ENCODE measurements at places on chromosomes 4 and X.

DNA sequence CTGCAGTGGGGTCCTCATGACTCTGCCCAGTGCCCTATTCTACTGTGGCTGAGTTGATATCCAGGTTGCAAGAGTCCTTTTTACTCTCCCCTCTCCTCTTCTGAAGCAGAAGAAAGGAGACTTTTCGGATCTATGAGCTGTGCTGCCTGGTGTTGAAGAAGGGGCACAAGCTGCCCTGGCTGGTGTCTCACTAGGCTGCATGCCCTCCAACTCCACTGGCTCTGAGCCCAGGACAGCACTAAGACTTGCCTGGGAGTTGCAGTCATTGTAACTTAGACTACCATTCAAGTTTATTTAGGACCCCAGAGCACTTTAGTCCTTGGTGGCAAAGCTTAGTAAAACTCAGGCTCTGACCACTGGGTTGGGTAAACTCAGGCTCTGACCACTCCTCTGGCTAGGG, 89.4 kb downstream of the GABRB1 start:
- DNase-seq: no peak

GRCh38 chr4:2007804-2008670, 737 bp downstream of the NELFA start:
- DNase-seq: no peak

DNA sequence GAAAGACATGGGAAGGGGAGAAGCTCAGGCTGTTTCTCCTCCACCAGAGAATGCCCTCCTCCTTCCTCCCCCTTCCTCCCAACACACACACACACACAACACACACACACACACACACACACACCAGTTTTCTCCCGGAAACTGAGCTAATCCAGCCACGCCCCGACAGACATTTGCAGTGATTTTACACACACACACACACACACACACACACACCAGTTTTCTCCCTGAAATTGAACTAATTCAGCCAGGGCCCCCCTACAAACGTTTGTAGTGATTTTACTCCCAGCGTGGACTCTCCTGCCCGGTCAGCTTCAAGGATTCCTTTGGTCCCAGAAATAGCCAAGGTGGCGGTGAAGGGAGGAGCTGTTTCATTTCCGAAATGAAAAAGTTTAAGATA, 32.9 kb upstream of the STX18 start:
- no peak for DNase-seq

DNA sequence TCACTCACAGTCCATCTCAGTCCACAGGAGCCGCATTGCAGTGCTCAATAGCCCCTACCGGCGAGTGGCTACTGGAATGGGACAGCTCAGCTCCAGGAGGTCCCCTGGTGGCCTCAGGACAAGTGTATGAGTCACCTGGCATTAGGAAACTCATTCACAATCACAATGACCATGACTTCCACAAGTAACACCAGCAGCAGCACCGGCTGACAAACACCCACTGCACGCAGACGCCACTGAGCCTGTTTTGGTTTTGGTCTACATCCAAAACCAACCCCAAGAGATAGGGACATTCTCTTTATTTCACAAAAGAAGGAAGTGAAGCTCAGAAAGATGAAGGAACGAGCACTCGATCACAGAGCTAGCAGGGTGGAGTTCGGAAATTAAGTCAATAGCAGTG, 8.1 kb downstream of the JAKMIP1 start:
- no peak for DNase-seq

DNA sequence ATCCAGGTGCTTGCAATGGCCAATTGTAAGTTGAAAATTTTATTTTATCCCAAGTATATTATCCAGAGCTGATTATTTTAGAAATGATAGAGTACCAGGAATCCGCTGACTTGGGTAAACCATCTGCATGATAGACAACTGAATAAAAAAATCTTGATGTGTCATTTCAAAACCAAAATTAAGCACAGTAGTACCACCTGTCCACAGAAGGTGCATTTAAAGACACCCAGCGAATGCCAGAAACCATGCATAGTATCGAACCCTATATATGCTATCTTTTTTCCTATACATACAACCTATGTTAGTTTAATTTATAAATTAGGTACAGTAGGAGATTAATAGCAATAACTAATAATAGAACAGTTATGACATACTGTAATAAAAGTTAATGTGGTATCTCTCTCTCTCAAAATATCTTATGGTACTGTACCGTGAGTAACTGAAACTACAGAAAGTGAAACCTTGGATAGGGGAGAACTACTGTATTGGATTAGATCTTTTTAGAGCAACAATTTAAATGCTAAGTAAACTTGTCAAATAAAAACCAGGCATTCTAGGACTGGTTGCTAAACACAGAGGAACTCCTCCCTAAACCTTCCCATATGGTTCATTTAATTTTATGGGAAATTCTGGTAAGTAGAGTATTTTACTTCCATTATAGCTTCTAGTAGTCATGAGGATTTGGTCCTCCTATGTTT, 6.2 kb downstream of the NEIL3 start:
- no peak for DNase-seq

DNA sequence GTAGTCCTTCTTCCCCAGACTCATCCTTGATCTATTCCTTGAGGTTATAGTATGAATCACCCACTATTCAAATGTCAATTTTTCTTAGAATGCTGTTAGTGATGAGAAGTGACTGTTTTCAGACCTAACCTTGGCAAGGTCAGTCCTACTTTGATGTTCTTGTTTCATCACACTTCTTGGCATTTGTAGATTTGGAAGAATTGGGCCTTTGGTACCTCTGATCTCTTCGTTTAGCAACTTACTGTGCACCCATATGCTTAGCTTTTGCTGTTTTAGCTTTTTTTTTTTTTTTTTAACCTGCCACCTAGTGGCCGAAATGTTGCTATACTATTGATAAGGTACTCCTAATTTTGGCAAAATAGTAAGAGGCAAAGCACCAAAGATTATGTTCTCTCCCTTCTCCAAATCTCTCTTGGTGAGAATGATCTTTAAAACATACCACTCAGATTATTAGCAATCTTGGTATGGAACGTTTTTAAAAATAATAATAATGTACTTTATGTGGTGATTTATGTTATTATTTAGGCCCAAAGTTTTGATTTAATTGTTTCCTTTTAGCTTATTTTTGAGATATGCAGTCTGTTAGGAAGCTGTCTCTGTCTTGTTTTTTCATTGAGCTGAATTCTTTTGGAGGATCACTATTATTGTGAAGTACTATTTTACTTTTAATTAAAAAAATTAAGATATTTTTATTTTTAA, 16.6 kb downstream of the DCK start:
- no peak for DNase-seq

DNA sequence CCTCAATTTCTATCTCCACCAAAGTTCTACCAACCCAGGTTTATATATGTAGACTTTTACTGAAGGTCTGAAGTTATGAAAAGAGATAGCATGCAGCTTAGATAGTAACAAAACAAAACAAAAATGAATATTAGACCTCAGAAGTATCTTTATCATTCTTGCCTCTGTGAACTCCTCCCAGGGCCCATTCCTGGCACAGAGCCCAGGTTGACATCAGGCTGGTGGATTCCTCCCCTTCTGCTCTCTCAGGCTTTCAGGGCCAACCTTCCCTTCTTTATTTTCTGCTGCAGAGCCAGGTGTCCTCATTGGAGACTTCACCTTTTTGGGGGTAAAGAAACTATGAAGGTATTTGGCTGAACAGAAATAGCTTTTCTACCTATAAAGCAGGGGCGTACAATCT, 112.8 kb upstream of the PITX2 start:
- DNase-seq: no peak

GRCh38 chr4:143699331-143700045, 987 bp downstream of the FREM3 start:
- no peak for DNase-seq

DNA sequence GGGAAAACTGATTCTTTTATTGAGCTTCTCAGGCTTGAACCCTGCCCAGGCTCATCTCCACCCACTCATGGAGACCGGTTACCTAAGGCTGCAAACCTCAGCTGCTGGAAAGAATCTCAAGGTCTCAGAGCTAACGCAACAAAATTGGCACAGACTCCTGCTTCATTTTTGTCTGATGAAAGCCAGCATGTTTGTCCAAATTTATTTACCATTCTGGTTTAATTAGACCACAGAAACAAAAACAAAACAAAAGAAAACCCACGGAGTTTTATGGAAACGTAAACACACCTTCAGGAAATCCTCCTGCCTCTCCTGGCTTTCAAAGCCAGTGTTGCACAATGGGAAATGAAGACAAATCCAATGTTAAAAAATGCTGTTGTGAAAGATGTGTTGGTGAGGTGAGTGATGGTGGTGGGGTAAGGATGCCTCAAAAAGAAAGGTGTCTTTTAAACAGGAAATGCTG, 56.4 kb upstream of the PDLIM3 start:
- DNase-seq: no peak

- no peak for DNase-seq
Observed at GRCh38 chr4:110630688-110631402, 8.0 kb upstream of the PITX2 start.

GRCh38 chr4:36317721-36318120, 36.3 kb downstream of the DTHD1 start:
- no peak for DNase-seq

DNA sequence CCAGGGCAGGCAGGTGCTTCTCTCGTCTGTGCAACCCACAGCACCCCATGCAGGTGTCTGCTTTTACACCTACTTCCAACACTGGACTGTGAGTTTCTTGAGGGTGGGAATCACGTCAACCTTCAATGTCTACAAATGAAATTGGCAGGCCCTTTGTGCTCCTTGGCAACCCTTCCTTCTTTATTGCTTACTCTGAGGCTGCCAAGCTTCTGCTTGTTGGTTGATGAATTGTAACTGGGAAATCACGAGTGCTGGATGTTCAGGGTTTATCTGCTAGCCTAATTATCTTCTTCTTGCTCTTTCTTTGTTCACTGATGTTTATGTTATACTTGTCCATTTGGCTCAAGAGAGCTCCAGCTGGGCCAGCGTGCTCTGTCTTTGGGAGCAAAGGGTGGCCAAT, 2.5 kb upstream of the DGAT2L6 start:
- no peak for DNase-seq

DNA sequence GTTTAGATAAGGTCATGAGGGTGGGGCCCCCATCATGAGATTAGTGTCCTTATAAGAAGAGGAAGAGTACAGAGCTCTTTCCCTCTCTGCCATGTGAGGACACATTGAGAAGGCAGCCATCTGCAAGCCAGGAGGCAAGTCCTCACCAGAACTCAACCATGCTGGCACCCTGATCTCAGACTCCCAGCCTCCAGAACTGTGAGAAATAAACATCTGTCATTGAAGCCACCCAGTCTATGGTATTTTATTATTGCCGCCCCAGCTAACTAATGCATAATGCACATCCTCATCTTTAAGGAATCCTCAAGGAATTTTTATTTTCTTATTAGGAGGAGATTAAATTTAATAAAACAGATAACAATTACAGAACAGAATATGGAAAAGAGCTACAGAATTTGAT, 16.7 kb upstream of the EXOSC9 start:
- DNase-seq: no peak

GRCh38 chr4:155559915-155560314, 106.7 kb upstream of the GUCY1A1 start:
- no peak for DNase-seq

DNA sequence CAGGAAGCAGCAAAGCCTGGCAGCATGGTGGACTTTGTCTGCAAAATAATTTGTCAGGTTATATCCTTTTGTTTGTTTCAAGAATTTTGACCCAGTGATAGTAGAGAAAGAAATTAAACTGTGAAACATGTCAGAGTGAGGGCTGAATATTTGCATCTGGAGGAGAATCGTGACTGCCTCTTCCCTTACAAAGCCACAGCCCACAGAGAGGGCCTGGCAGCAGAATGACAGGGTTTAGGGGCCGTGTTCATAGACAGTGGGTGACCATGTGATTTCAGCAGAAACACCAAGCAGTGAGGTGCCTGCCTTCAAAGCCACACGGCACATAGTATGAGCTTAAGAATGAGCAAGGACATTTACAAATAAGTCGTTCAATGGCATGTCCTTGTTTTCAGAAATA, 24.4 kb upstream of the PLAC8 start:
- DNase-seq: no peak

- no peak for DNase-seq
Observed at GRCh38 chr4:87838890-87839591, 6.3 kb downstream of the MEPE start.

DNA sequence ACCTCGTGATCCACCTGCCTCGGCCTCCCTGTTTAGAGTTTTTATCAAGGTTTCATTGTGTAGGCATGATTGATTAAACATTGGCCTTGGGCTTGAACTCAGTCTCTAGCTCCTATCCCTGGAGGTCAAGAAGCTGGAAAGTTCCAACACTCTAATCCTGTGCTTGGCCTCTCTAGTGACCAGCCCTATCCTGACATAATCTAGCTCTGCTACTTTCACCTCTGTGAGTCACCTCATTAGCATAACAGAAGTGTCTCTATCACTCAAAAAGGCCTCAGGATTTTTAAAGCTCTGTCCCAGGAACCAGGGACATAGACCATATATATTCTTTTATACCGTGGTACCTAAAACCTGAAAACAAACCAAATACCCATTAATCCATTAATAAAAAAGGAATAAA, 377.5 kb downstream of the CENPC start:
- DNase-seq: no peak

GRCh38 chr4:173527103-173527891, 2.7 kb downstream of the HAND2 start:
- no peak for DNase-seq

DNA sequence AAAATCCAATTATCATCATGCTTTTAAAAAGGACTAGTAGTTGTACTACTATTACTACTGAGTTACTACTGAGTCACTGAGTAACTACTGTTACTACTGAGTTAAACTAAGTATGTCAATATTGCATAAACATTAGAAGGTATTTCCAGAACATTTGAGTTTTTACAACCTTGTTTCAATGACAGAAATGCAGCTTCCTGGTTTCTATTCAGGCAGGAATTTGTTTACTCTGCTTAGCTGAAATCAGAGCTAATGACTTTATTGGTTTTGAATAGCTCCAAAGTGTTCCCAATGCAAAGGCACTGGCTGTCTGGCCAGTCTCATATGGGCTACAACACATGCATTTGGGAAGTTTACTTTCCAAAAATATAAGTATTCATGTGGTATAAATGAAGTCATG, 12.0 kb downstream of the RPS6KA6 start:
- DNase-seq: no peak

- no peak for DNase-seq
Observed at GRCh38 chrX:6199486-6199885, 29.2 kb downstream of the NLGN4X start.

GRCh38 chr4:177879851-177880250, 437.6 kb upstream of the AGA start:
- no peak for DNase-seq

DNA sequence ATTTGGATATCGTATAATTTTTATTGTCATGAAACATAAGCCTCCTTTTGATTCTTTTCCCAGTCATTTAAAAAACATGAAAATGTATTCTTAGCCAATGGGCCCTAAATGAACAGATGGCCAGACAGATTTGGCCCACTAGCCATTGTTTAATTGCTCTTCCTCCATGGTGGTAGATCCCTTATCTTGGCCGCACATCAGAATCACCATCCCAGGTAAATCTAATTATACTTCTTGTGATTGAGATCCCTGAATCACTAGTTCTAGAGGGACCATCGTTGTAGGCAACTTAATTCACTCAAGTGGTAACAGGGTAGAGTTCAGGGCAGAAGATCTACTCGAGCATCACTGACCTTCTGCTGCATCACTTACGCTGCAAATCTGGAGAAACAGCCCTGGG, 24.1 kb upstream of the VCX3A start:
- DNase-seq: no peak
